ENCODE measurements at places on chromosomes 4 and X. TPM values are rescaled to one million over a fixed set of nuclear protein-coding genes. Genes with fewer than 3 reads are reported as not detected.

Gene SNCA
- 33.8 TPM for total RNA-seq

Gene CHRDL1
- total RNA-seq = 0.03 TPM

Gene XAGE1B
- not detected for total RNA-seq

Gene SPP1
- total RNA-seq = 2.4 TPM

Measured in smooth muscle cell of the pulmonary artery (primary cell).